ENCODE measurements at places on chromosomes 5 and 9.

DNA sequence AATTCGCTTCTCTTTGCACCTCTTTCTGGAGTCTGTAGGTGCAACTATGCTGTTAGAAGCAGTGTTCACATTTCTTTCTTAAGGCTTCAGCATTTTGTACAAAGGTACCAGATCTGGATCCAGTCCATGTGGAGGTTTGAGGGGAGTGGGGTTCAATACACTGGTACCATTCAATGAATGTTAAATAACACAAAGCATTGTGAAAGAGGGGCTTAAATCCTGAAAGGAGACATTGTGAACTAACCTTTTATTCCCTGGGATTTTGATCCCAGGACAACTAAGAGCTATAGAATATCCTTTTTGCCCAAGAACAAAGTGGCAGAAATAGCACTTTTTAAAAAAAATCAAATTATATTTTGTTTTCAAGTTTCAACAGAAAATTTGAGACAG is 107.7 kb upstream of the VCAN start:
- no peak for DNase-seq

DNA sequence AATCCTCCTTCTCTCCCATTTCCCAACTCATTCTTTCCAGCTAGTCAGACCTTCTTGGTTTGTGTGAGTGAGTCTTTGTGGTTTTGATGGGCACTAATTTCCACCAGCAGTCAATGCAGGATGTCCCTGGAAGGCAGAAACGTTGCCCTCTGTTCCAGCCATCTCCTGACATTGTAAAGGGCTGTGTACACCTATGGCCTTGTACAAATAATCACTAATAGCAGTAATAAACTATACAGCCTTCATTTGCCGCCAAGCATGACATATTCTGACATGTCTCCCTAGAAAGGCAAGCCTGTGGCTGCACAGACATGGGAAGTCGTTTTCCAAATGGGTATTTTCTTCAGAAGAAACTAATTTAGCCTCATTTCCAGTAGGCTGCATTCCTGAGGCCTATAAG is 18.4 kb upstream of the DENND1A start:
- no peak for DNase-seq

DNA sequence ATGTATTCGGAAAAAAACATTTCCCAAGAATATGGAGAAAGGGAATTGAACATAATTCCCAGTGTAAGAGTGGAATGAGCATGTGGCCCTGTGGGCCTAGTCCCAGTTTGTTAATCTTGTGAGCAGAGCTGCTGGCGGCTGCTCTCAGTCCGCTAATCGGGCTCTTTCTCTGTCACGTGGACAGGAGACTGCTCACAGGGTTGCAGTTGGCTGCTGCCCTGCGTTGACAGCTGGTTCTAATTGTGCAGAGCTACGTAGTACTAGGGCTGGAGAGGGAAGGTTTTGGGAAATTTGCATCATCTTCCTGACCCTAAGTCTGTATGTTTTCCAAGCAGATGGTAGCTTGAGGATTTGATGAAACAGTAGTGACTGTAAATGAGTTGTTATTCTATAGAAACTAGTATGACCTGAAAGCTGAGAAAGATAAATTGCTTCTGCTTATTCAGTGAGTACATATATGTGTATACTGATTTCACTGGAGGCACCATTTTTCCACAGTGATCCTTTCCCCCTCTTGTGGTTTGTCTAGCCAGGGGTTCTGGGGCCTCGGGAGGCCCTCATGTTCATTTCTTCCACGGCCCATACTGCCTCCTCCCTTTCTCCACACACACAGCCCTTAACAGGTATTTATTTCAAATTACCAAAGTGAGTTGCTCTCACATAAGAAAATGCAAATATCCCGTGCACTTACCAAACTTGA is 100.6 kb downstream of the ANGPTL2 start:
- DNase-seq, result no peak

- no peak for DNase-seq
Observed at GRCh38 chr9:100186356-100186755, 87.3 kb downstream of the INVS start.

DNA sequence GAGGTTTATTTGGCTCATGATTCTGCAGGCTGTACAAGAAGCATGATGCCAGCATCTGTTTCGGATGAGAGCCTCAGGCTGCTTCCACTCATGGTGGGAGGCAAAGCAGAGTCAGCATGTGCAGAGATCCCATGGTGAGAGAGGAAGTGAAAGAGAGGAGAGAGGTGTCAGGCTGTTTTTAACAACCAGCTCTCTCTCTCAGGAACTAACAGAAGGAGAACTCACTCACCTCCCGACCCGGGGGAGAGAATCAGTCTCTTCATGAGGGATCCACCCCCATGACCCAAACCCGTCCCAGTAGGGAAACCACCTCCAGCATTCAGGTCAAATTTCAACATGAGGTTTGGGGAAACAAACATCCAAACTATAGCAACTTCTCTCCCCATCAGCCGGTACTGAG is 187.7 kb downstream of the ENC1 start:
- no peak for DNase-seq

- no peak for DNase-seq
Observed at GRCh38 chr9:124217836-124218437, 39.8 kb upstream of the NEK6 start.

GRCh38 chr9:32503008-32503407 is 23.0 kb downstream of the RIGI start:
- DNase-seq, result no peak

DNA sequence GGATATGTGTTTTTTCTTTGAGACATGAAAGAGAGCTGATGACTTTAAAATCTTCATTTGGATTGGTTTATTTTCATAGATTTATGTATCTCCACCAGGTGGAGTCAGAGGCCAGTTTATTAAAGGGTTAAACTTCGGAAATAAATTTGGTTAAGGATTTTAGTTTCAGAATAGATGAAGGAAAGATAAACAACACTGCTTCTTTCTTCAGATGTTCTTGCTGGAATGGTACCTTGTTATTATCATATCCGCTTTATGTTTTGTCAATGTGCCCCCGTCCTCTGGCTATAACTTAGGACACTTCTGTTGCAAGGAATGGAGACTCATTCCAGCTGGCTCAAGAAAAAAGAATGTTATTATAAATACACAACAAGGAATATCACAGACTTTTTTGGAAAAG is 81.2 kb downstream of the ALDH1A1 start:
- DNase-seq, result no peak
